Tibial artery (tissue), 4 donors: ENCODE measurements at places on chromosomes 3 and 15.
A peak's percentile ranks its signal among the peaks of the same experiment; 100 is the strongest.

DNA sequence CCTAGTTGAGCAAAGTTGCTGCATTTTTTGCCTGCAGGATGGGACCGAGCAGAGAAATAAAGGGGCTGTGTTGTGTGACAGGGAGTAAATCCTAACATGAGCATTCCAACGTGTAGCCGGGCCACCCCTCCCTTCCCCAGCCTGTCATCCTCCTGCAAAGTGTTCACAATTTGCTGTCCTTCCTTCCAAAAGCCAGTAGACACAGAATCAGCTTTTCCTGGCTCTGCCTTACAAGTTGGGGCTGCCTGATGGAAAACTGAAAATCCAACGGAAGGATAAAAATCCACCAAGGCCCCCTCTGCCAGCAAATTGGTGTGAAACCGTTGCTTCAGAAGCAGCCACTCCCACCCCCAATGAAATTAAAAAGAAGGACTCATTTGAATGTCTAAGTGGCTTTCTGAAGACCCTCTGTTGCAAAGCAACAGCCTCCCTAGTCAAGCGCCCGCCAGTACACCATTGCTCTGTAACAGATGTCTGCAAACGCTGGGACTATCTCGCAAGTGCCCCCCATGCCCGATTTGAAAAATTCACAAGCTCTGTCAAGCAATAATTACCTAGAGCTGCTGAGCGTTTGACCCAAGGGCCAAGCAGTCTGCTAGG is 665 bp downstream of the FRMD4B start:
- no peak for DNase-seq

DNA sequence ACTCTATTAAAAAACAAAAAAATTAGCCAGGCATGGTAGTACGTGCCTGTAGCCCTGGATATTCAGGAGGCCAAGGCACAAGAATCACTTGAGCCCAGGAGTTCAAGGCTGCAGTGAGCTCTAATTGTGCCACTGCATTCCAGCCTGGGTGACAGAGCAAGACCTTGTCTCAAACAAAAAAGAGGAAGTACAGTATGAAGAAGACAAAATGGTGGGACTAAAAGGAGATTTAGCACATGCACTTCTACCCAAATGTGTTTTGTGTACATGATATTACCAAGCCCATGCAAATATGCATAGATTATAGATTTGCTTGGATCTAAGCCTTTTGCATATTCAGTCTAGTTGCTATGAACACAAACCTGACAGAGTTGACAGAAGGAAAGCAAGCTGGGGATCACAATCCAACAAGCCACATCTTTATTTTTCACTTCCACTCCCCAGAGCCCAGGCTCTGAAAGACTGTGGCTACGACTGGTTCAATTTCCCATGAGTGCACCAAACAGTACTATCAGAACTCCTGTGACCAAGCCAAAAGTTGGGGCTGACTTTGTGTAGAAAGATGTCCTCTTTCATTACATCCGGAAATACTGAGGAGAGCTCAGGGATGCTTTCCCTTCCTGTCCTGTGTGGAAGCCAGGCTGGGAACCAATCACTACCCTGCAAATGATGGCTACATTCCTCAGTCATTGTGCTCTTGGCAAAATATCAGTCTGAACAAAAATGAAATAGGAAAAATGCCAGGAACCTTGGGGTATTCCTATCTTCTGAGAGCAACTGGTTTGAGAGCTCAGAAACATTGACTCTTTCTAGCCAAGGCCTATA is 49.4 kb downstream of the TGM4 start:
- no peak for DNase-seq

DNA sequence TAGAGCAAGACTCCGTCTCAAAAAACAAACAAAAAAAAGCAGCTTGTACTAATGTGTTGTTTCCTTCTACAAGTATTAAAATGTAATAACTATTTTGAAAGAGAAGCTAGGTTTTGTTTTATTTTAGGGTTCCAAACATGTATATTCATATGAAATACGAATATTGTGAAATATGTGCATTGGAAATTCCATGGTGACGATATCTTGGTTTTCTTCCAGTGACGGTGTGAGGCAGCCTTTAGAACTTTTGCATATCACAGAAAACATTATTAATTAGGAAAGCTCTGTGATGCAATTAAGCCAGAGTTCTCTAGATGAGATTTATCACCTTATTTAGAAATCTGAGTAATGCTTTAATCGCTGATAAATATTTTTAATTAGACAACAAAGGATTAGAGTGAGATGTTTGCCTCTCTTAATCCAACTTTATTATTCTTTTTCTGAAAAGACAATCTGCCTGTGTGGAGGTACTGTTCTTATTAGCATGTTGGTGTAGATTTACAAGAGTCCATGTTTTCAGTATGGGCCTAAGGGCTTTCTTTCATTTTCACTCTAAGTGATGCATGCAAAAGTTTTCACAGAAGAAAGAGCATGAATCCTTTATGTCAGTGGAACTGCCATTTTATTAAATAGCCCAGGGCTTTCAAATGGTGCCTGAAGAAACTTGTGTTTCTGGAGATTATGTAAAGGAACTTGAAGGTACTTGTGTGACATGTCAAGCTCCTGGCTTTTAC is 37.7 kb upstream of the SAMMSON start:
- DNase-seq = no peak

DNA sequence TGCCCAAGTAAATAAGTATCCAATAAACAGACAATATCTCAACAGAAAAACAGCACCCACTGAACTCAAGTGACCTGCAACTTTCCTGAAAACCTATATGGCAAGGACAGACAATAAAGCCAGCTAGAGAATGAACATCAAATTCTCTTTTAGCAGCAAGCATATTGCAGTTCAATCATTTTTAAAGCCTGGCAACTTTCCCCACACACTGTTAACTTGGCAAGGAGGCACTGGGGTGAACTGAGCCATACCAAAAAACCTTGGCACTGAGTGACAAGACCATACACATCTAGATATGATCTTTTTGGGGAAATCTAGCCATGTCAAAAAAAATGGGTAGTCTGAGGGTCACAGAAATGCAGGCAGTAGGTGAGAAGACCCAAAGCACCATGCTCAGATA is 174.6 kb downstream of the STT3B start:
- no peak for DNase-seq

- DNase-seq = no peak
Observed at GRCh38 chr3:43785551-43785950, 94.8 kb downstream of the ABHD5 start.

- no peak for DNase-seq
Observed at GRCh38 chr3:165070682-165071081, 7.6 kb downstream of the SI start.

- DNase-seq = no peak
Observed at GRCh38 chr3:126515066-126515706, 2.4 kb downstream of the UROC1 start.

DNA sequence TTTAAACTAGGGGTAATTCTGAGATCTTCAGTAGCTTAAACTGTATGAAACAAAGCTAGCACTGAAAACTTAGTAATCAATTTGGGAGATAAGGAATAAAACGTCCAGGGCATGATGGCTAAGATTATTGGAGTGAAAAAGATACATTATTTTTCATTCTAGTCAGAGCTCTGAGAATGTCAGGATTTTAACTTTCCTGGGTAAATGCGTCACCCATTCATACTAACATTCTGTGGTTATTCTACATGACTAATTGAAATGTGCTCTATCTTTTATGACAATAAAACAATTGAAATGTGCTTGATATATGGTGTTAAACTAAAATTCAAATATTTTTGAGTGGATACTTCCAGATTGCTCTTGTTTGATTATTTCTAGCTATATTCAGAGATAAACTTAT is 626.0 kb downstream of the EDEM1 start:
- no peak for DNase-seq

GRCh38 chr3:75294124-75294523 is 370.0 kb upstream of the FRG2C start:
- peak; percentile 30 for DNase-seq

DNA sequence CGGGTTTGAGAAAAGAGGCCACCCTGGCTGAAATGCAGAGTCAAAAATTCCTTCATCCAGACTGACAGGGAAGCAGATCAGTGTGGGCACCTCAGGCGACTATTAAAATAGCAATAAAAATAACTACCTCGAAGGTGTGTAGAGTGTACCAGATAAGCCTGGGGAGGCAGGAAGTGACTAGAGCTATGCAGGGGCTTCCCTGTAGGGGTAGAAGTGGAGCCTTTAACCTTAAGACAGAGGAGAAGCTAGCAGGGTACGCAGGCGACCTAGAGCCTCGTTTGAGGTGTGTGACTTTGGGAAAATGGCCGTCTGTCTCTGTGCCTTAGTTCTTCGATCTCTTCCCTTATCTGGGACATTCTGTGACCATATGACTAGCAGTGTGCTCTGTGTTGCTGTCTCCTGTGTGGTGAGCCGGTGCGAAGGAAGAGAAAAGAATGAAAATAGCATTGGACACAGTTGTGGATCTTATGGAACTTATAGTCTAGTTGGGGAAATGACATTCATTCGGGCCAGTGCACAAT is 17.6 kb downstream of the BHLHE40 start:
- no peak for DNase-seq

GRCh38 chr3:128309026-128309425 is 155.7 kb downstream of the EEFSEC start:
- DNase-seq = no peak

DNA sequence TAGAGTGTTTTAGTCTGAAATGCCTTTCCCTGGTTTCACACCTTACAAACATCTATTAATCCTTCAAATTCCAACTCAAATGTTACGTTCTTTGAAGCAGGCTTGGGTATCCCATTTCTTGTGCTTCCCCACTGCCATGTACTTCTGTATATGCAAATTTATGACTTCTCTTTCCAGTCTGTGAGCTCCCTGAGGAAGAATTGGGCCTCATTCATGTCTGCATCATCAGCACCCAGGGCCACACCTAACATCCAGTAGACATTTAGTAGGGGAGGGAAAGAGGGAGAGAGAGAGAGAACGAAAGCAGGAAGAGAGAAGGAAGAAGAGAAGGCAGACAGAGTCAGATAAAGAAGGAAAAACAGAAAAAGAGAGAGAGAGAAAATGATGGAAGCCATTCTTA is 53.3 kb upstream of the KY start:
- DNase-seq = no peak

DNA sequence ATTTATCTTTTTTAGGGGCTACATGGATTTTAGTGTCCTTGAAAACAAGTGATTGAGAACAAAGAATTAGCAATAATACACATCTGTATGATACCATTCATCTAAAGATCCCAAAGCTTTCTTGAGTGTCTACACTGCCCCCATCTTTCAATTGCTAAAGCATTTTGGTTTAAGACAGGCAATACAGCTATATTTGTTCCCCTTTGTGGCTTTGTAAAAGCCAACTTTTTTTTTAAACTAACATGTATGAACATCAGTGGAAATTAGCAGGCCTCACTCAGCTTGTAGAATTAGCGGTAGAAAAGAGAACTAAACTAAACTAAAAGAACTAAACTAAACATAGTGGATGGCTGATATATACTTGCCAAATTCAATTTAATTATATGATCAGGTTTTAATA is 449.6 kb downstream of the MECOM start:
- DNase-seq = no peak

DNA sequence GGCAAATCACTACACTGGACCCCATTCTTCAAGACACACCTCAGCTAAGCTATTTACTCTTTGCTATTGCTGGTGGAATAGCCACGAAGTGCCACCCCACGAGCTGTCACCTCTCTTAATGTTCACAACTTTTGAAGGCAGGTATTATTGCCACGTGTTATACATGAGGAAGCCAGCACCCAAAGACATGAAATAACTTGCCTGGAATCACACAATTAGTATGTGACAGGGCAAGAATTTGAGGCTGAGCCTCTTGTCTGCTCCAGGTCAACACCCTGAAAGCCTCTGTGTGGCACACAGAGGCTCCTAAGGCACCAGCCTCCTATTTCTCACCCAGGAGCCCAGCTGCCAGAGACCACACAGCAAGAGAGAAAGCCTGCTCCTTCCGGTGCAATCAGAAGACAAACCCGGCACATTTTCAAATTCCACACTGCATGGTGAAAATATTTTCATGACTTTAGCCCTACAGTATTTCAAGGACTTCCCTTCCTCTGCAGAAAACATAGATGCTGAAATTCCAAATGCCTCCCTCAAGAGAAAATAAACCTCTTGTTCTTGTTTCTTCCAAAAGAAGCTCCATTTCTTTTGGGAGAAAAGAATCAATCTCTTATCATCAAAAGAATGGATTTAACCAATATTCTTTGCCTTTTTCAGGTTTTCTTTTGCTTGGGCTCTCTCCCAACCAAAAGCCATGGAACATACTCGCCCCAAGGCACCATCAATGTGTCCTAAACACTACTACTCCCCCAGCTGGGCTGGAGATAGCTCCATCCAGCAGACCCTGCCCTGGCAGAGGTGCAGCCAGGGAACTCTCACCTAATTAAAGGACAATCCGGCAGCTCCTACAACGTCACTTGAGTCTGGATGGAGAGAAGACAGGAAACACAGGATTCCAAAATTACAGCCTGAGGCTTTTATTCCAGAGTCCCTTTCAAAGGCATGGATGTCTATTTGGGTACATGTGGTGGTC is 84.7 kb upstream of the THBS1 start:
- no peak for DNase-seq

GRCh38 chr3:58281069-58281468 is 25.0 kb upstream of the RPP14 start:
- no peak for DNase-seq

DNA sequence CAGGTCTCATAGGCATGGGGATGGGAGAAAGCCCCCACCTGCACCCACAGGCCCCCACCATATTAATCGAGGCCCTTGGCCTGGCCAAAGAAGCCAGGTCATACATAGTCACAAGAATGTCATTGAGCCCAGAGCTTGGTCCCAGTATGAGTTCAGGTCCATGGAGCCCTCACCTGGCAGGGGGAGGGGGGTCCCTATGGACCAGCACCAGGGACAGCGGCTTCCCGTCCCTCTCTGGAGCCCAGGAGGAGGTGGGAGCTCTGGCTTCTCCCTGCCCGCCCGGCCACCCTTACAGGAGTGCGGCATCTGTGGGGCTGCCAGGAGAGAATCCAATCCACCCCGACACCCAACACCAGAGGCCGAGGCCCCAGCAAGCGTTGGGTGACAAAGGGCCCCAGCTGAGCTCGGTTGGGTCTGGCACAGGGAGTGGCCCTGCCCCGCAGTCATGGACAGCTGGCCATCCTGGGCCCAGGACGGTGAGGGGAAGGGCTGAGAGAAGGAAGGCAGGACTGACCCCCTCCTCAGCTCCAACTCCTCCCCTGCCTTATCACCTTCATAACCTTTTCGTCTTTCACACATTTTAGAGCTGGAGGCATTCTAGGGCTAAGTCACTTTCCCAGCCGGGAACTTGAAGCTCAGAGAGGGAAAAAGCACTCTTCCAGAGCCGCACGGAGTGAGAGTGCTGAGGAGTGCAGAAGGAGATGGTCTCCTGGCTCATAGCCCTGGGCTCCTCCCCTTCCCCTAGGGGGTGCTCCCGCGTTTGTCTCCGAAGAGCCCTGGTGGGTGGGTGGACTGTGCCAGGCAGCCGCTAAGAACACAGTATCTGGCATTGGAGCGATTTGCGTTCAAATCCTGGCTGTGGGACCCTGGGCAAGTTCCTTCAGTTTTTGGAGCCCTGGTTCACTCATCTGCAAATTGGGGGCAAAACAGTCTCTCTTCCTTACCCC is 54.6 kb downstream of the ATP2B2 start:
- DNase-seq = no peak

GRCh38 chr15:89121414-89121813 is 33.2 kb downstream of the ABHD2 start:
- no peak for DNase-seq
